ENCODE measurements at places on chromosomes 12 and 14.

DNA sequence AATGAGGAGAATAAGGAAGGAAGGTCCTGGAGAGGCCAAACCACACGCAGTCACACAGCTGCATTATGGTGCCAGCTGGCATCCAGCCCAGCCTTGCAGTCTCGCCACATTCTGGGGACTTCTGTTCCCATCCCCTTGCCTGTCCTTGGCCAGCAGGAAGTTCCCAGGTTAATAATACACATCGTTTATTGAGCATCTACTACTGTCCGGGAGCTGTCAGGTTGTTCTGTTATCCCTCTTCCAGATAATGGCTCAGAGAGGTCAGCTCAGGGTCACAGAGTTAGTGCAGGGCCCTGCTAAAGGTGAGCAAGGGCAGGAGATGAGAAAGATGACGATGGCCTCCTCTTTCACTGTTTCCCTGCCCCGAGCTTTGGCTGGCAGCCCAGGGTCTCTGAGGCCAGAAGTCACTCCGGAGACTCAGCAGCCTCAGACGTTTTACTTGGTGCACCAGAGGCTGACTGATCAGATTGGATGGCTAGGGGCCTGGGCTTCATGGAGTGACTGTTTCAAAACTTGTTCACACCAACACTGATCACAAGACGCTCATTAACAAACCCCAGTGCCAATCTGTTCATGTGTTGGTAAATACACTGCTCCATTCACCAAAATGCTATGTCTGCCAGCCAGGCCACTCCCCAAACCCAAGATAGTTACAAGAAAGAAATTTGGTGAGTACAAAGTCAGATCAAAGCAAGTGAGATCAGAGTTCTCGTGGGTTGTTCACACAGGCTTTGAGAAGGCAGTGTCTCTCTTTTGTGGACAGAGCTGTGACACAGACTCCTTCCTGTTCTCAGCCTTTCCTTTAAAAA lies 79.2 kb downstream of the B4GALNT3 start:
- DNase-seq = peak; percentile 42

GRCh38 chr14:21524575-21525490 lies 1.3 kb downstream of the SALL2 start:
- DNase-seq = no peak

- DNase-seq = no peak
These were observed 15.3 kb downstream of the RNASE2 start for GRCh38 chr14:20970647-20970982.

DNA sequence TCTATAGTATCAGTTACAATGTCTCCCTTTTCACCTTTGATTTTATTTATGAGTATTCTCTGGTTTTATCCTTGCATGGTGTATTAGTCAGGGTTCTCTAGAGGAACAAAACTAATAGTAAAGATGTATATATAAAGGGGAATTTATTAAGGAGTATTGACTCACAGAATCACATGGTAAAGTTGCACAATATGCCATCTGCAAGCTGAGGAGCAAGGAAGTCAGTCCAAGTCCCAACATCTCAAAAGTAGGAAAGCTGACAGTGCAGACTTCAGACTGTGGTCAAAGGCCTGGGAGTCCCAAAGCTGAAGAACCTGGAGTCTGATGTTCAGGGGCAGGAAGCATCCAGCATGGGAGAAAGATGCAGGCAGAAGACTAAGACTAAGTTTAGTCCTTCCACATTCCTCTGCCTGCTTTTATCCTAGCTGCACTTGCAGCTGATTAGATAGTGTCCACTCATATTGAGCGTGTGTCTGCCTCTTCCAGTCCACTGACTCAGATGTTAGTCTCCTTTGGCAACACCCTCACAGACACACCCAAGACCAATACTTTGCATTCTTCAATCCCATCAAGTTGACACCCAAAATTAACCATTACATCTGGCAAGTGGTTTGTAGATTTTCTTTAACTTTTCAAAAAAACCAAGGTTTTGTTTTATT lies 308.0 kb upstream of the LMO3 start:
- DNase-seq = no peak

DNA sequence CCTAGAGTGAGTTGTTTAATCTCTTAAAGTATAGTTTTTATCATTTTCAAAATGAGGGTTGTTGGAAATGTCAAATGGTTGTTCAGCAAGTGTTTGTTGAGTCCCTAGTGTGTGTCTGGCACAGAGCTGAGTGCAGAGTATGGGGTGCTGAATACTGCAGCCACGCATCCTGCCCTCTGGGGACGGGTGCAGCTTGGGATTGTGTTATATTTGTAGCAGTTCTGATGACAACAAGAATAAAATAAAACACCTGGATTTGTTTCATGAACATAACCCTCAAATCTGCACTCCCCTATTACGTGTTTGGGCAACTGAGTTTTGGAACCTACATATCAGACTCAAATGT lies 127.9 kb downstream of the CACNA1C start:
- DNase-seq = no peak

DNA sequence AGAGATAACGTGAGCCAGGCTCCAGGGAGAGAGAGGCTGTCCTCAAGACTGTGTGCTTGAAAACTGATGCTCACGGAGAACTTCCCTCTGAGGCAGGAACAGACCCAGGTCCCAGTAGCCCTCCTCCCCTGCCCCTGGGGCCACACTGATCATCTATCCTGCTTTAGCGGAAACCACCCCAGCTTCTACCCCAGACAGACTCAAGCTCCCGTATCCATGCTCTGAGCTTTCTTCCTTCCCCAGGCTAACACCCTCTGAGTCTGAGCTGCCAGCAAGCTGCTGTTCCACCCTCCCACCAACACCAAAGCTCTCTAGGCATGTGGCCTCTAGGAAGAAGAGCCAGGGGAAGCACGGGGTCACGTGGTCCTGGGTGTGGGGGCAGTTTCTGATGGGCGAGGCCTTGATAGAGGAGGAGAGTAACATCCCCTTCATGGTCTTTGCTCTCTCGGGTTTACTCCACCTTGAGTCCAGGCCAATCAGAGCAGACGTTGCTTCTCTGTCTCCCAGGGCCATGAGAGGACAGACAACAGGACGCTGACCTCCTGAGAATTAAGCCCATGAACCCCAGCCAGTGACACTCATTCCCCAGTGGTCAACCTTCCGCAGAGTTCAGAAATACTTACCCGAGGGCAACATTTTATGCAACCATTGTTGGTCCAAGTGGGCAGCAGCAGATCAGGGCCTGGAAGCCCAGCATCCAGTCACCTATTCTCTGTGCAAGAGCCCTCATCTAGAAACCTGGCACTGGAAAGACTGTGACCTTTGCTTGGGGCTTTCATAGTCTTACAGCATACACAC lies 1.4 kb downstream of the PCK2 start:
- peak; percentile 44 for DNase-seq

DNA sequence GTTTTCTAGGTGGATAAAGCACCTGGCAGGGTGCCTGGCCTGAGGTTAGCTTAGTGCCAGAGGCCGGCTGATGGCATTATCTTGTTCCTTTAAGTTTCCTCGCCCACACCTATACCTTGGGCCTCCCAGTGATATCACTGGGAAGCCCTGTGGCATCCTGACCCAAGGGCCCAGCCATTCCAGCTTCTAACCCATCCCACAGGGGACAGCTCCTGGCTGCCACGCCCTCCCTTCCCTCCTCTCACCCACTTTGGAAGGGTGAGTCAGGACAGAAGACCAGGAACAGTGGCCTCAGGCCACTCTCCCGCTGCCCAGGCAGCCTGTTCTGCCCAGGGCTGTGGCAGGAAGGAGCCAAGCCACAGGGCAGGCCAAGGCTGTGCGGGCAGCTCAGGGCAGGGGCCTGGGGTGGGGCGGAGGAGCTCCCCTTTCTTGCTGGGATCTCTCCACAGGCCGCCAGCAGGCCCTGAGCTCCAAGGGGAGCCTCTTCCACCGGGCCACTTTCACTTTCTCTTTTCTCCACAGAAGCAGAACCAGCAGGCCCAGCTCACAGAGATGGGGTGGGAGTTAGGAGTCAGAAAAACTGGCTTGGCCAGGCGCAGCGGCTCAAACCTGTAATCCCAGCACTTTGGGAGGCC lies 75.1 kb downstream of the IRF2BPL start:
- peak; percentile 68 for DNase-seq

DNA sequence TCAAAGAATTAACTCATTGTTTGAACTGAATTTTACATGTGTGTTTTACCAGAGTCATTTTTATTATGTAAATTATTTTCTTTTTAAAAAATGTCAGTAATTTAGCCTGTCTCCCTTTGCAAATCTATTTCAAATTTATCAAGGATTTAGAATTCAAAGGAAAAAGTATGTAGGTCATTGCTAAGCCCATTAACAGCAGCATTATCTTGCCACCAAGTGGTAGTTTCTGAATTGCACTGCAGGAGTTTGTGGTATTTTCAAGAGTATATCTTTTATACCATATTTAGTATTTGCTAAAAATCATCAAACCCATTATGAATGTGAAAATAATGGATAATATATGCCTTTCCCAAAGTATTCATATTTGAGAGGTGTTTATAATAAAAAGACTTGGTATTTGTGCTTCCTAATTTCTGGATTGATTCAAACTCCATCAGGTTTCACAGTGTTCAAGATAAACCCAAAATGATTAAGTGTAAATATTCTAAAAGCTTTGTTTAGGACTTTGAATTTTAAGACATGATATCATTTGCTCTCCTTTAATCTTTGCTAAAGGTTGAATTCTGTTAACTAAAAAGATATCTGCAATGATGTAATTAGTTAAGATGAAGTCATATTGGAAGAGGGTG lies 711.4 kb downstream of the FSCB start:
- peak; percentile 0 for DNase-seq

- DNase-seq = no peak
These were observed 272.8 kb downstream of the LRIG3 start for GRCh38 chr12:58647495-58647894.

GRCh38 chr14:72084935-72085334 lies 152.7 kb downstream of the RGS6 start:
- no peak for DNase-seq

GRCh38 chr14:58129208-58129607 lies 22.8 kb downstream of the ARMH4 start:
- DNase-seq = no peak

DNA sequence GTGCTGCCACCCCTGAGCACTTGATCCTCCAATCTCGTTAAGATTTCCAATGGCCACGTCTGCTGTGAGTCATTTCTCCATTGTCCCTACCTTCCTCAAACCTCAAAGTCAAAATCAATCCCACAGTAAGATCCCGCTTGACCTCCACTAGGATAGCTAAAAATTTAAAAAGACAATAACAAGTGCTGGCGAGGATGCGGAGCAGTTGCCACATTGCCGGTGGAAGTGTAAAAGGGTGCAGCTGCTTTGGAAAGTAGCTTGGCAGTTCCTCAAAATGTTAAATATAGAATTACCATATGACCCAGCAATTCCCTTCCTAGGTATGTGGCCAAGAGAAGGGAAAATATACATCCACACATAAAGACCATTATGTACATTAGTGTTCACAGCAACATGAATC lies 9.5 kb upstream of the BCL7A start:
- DNase-seq = no peak
